ENCODE measurements at places on chromosomes 16 and 17.

- DNase-seq = no peak
Measured at GRCh38 chr16:50103764-50104163, 38.0 kb downstream of the HEATR3 start.

- DNase-seq = no peak
Measured at GRCh38 chr17:56756536-56756935, 77.2 kb downstream of the C17orf67 start.

GRCh38 chr17:80425835-80426426, 11.0 kb downstream of the ENDOV start:
- no peak for DNase-seq

GRCh38 chr17:57927048-57927723, 28.0 kb downstream of the CUEDC1 start:
- no peak for DNase-seq

DNA sequence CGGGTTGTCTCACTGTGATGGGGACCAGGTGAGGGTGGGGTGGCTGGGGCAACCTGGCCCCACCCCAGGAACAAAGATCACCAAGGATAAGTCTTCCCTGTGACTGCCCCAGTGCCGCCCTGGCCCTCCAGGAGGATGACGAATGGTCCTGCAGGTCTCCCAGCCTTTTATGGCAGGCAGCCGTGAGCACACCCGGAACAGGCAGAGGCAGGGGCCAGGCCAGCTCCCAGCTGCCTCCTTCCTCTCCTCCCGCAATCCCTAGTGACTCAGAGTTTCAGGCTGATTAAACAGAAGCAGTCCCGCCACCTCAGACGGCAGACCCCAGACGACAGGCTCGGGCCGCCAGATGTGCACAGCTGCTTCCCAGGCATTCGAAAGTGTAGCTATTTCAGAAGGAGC, 13.3 kb downstream of the JUP start:
- no peak for DNase-seq

GRCh38 chr17:34126965-34127364, 128.1 kb upstream of the CCL2 start:
- no peak for DNase-seq

DNA sequence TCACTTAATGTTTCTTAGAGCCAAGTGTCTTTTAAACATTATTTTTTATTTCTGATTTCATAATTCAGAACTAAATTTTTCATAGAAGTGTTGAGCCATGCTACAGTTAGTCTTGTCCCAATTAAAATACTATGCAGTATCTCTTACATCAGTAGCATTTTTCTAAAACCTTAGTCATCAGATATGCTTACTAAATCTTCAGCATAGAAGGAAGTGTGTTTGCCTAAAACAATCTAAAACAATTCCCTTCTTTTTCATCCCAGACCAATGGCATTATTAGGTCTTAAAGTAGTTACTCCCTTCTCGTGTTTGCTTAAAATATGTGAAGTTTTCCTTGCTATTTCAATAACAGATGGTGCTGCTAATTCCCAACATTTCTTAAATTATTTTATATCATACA, 13.6 kb upstream of the BCAS3 start:
- no peak for DNase-seq

DNA sequence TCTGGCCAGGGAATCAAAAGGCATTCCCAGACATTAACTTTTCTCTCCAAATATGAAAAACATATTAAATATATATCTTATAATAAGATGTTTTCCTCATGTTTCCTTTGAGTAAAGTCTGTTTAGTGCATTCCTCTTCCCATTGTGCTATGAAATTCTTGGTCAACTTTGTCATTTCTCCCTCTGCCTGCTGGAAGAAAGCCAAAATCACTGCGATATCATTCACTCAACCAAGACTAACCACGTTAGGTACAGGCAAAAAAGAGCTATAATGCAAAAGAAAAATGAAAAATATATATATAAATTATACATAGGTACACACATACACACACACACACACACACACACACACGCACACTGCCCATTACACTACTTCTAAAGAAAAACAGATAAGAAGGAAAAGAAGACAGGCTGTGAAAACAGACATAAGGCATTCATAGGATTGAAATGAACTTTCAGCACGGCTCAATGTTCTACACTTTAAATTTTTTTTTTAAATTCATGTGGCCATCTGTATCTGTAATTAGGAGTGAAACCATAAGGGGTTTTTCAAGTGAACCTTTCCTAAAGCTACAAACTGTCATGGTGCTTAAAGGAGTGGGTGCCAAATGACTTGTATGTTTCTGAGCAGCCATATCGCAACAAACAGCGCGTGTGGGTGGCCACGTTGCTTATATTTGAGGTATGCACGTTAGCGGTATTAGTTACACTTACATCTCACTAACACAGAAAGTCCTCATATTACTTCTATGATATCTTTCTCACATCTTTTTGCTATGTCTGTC, 71.6 kb upstream of the PSMD7 start:
- DNase-seq = no peak

DNA sequence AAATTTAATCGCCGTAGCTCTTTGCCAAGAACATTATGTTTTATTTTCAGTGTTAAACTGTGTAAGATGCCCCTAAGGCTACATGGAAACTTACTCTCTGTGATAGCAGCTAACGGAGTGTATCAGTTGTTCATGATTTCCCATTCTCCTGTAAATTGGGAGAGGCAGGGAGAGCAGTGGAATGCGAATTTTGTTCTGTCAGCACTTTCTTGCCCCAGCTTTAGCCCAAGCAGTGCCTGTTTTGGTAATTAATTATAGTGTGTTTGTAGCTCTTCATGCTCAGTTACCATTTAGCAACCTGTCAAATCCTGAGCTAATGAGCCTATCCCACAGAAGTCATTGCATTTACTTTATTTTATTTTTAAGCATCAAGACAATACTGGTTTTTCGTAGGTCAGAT, 475.1 kb upstream of the RBFOX1 start:
- DNase-seq = no peak

GRCh38 chr17:82985973-82986372, 93.4 kb upstream of the METRNL start:
- DNase-seq = no peak

DNA sequence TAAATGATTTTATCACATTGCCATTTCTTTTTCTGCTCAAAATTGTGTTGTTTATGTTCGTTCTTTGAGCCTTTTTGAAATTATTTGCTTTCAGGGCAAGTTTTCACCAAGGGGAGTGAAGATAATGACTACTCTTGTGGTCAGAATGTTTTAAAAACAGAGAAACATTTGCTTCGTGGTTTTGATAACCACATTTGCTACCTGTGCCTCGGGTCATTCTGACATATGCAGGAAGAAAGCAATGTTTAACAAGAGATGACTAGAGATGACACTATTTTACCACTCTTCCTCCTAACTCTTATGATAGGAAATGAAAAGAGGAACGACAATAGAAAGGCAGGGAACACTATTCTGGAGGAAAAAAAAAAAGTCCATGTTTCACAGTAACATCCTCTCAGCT, 1496.5 kb upstream of the GOT2 start:
- DNase-seq = no peak

DNA sequence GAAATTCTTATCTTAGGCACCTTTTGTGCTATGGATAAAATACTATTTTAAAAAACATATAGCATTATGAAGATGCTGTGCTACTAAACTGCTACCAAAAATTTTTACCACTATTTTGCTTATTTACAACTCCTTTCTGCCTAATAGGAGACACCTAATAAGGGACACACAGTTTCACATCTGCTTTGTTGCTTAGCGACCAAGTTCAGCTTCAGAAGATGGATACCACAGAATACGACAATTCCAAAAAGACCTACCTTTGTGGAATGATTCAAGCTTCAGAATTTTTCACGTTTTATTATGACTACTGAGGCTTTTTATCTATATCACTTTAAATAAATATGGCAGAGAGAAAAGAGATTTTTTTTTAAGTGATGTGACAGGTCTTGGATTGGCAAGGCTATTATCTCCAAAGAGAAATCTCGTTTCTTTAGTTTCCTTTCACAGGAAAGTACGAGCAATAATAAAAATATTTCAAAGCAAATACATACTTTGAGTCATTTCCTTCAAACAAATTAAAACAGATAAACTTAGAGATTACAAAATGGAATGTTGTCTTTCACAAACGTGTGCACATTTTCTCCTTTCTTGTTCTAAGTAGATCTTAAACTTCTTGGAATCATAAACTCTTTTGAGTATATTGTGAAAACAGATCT, 35.4 kb downstream of the SPAG9 start:
- no peak for DNase-seq

GRCh38 chr17:76049836-76050537, 22.3 kb downstream of the SRP68 start:
- DNase-seq = no peak

GRCh38 chr16:67897231-67897630, 4.2 kb downstream of the PSKH1 start:
- no peak for DNase-seq

DNA sequence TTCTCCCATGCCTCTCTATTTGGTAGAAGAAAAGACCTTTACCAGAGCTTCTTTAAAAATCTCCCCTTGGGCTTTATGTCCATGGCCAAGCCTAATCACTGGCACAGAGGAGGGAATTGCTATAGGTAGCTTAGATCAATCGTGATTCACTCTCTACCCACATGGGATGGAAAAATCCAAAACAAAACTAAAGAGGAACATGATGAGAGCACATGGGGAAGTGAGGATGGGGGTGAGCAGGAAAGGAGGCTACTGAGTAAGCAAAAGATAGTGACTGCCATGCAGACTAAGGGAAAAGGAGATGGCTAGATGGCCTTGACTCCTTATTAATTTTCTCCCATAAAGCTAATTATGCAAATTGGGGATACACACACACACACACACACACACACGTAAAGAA, 201.2 kb downstream of the HS3ST3A1 start:
- no peak for DNase-seq

DNA sequence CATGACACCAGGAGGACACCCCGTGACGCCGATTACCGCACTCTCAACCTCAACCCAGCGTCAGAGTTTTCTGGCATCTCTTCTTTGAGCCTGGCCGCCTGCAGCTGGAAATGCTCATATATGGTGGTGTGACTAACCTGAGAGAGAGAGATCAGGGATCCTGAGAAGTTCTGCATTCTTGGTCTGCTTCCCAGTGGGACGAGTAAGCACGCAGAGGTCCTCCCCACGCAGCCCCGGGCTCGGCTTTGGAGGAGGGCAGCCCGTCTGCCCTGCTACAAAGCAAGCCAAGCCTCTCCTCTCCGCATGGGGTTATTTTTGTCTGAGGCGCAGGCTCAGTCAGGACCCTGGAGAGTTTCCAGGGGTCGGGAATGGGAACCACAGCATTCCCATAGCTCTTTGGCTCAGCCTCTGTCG, 16.5 kb downstream of the CRISPLD2 start:
- no peak for DNase-seq

DNA sequence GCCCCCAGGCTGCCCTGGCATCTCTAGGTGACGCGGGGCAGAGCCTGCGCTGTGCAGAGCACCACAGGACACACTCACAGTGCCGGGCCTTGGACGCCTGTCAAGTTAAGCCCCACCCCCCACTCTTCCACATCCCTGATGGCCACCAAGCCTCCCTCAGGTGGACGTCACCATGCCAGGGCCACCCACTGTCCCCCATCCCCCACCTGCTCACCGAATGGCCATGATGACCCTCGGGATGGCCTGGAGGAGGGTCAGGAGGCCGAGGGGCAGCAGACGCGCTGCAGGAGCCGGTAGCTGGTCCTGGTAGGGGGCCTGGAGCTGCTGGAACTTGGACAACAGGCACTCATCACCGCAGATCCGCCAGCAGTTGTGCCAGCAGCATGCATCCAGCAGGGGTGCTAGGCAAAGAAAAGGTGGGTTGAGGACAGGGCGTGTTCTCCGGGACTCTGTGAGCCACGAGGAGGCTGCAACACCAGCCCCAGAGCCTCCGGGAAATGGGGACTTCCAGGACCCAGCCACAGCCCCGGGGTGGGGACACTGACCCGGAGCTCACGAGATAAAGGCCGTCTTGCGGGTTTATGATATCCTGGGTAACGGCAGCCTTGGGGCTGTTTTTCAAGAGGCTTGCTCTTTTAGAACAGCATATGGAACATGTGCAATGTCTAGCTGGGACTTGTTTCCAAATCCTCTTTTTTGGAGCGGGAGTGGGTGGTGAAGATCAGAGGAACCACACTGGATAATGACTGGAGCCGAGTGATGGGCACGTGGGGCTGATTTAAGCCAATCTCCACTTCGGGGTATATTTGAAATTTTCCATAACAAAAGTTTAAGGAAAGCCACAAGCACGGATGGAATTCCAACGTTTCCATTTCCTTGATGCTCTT, 11.4 kb downstream of the C16orf95 start:
- DNase-seq = no peak

DNA sequence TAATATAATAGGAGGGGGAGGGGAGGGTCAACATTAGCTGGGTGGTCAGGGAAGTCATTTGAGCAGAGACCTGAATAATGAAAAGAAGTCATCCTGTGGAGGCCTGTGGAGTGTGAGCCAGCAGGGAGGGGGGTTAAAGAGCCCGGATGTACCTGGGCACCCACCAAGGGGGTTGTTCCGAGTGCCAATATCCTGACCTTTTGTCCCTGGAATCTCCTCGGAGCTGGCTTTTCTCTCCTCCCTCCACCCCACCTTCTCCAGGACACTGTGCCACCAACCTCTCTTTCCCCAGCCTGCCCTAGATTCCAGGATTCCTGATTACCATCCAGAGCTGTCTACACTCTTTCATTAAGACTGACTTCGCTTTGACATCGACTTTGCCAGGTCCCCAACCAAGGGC, 6.2 kb downstream of the SHBG start:
- DNase-seq = no peak

GRCh38 chr17:31788956-31789355, 70.1 kb downstream of the COPRS start:
- DNase-seq = no peak

GRCh38 chr16:86631444-86631843, 53.1 kb downstream of the FOXL1 start:
- DNase-seq = no peak

DNA sequence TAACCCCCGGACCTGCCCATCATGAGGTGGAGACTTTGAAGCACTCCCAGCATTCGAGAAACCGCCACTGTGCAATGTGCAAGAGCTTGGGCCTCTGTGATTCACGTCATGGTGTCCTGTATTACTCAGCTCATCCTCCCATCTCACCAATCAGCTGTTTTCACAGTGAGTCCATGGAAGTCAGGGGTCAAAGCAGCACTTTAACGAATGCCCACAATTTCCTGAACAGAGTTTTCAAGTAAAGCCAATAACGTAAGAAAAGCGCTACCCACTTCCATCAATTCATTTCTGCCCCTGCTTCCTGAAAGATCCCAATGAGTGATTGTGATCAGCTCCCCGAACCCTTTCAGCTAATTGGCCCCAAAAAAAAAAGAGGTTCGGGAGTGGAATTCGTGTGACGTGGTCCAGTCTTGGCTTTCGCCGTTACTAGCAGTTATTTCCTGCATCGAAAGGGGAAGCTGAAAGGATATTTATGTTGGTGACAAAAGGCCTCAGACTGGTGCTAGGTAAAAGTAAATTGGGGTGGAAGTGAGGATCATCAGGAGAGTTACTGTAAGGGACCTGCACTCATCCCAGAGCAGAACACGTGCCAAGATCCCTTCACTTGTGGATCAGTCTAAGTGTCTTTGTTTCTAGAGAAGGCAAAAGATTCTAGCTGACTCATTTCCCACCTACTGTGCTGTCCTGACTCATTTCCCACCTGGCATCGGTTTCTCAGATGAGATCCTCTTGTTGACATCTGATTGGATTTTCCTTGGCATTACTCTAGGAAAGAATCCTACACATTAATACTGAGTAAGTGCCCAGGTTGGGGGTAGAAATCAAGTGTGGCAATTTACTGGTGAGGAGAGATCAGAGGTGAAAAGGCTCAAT, 136.7 kb upstream of the NUDT7 start:
- no peak for DNase-seq

Data from activated CD8-positive, alpha-beta memory T cell treated with anti-CD3 and anti-CD28 coated beads for 48 hours (primary cell).